Stimulated activated CD4-positive, alpha-beta T cell treated with anti-CD3 and anti-CD28 coated beads, TNF-alpha, amount 100 ng/mL, for 1 hour (primary cell): ENCODE measurements at places on chromosomes 2 and 18.

GRCh38 chr2:233481368-233482142 is 85.0 kb downstream of the USP40 start:
- no peak for DNase-seq

- no peak for DNase-seq
Measured at GRCh38 chr2:176652300-176653182, 383.3 kb downstream of the MTX2 start.

GRCh38 chr2:46230115-46230571 is 67.1 kb upstream of the EPAS1 start:
- no peak for DNase-seq

DNA sequence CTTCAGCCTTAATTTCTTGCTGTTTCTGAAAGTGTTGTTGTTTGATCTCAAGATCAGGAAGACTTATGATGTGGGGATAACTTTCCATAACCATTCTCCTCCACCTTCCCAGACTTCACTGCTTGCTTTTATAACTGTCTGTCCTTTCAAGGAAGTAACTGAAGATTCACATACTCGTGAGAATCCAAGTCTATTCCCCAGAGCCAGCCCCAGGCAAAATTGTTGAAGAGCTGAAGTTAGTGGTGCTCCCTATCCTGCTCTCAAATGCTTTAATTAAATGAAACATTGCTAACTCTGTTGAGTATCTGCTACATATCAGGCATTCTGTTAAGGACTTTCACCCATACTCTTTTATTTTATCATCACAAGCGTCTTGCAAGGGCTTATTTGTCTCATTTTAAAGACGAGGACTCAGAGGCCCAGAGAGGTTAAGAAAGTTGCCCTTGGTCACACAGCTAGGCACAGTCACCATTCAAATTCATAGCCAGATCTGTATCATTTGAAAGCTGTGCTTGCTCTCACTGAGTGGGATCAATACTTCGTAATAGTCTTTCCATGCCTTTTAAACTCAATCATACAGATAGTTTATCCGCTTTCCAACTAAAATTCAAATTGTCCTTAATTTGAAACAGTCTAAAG is 189.8 kb upstream of the TCF4 start:
- DNase-seq = no peak

GRCh38 chr2:12320991-12321641 is 395.6 kb upstream of the TRIB2 start:
- no peak for DNase-seq

DNA sequence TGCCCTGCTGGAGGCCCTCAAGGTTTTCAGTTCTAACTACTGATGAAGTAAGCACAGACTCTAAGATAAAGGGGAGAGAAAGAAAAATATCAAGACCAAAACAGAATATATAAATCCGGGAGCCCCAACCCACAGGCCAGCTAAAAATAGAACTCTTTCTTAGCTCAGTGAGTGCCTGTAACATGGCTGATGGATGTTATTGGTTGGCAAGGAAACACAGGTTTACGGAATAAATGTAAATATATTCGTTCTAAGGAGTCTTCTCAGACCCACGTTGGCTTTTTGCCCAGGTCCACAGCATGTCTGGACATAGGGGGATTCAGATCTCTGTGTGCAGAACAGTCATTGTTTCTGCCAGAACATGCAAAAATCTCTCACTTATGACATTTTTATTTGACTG is 139.0 kb upstream of the SERPINE2 start:
- DNase-seq = no peak

DNA sequence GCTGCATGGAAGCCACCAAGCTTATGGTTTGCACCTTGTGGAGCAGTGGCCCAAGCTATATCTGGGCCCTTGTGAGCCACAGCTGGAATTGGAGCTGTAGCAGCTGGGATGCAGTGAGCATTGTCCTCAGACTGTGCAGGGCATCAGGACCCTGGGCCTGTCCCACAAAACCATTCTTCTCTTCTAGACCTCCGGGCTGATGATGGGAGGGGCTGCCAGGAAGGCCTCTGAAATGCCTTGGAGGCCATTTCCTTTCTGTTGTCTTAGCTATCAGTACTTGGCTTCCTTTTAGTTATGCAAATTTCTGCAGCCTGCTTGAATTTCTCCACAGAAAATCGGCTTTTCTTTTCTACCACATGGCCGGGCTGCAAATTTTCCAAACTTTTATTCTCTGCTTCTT is 46.4 kb upstream of the CSRNP3 start:
- DNase-seq = no peak

GRCh38 chr2:24349097-24349496 is 11.2 kb downstream of the ITSN2 start:
- no peak for DNase-seq

DNA sequence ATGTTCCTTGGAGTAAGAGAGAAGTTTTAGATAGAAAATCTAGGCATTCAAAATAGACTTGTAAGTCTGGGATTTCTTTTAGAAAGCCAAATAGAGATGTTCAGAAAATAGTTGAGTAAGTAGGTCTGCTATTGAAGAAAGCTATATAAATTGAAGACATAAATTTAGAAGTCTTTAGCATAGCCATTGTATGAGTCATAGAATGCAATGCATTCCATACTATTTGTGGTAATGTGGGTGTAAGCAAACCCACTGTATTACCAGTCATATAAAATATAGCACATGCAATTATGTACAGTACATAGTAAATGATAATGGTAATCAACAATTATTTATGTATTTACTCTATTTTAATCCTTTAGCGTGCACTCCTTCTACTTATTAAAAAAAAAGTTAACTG is 14.1 kb downstream of the MC4R start:
- no peak for DNase-seq

DNA sequence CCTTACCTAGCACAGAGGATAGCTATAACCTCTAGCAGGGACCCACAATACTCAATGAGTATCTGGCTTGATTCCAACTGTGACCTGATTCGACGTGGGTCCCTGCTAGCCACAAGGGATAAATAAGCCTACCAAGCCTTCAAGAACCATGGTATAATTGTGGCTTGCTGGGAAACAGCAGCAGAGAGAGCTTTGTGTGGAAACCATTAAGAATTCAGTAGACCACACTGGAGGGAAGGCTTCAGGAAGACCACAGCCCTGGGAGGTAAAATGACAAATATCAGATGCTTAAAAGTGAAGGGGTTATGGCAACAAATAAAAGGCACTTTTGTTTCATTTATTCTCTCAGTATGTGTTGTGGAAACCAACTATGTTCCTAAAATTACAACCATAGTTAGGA is 82.6 kb upstream of the WIPF1 start:
- no peak for DNase-seq

DNA sequence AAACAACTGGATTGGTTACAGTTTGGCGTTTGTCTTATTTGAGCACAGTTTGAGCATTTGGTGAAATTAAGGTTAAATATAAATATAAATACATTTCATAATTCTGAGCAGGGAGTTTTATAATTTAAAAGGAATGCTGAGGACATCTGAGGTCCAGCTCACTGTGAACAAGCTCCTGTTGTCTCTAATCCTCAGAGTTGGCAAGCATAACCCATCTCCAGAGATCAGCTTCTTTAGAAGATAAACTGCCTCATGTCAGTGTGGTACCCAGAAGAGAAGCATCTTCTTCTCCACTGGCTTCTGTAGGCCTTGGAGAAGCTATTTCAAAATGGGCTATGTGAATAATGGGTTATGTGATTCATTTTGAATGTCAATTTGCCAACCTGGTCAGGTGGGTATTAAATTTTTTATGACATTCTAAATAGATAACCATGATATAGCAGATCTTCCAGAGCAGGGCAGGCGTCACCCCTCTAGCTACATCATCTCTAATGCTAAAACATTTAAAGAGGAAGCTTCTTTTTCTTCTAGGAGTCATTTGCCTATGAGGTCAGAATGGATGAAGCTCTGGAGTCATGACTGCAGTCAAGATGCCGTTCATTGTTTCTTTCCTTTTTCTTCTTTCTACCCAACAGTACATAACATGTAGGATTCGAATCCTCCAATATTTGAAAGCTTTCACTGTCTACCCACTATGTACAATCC is 324.0 kb downstream of the RNF144A start:
- no peak for DNase-seq

GRCh38 chr2:1495676-1496358 is 82.6 kb downstream of the TPO start:
- no peak for DNase-seq

DNA sequence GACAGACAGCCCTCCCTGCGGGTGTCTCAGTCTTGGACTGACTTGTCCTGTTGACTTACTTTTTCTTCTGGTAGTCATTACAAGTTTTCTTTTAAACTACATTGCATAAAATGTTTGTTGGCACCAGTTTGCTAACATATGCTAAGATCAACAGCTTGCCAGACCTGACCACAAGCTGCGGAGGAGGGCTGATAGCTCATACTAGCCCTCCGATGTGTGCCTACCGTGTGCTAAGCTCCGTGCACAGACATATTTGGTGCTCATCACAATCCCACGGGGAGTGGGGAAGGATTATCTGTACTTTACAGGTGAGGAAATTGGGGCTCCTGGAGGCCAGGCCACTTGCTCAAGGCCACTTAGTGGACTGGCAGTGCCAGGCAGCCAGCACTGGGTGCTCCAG is 72.8 kb upstream of the YPEL5 start:
- DNase-seq = no peak

GRCh38 chr2:164896226-164896625 is 54.6 kb upstream of the COBLL1 start:
- no peak for DNase-seq

- DNase-seq = no peak
Measured at GRCh38 chr2:162013514-162014475, 60.2 kb downstream of the DPP4 start.

GRCh38 chr2:70258532-70258875 is 567 bp downstream of the PCYOX1 start:
- no peak for DNase-seq

DNA sequence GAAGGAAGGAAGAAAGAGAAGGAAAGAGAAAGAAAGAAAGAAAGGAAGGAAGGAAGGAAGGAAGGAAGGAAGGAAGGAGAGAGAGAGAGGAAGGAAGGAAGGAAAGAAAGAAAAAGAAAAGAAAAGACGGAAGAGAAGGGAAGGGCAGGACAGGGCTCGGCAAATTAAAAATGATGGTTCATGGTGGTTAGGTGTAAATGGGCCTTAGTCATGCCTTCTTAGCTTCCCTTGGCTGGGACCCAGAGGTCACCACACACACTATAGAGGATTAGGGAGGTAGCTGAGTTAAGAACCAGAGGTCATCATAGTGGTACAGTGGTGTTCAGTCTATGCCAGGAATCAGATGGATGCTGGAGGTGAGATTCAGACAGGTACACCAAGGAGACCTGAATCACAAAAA is 9.3 kb upstream of the ATL2 start:
- no peak for DNase-seq

- no peak for DNase-seq
Measured at GRCh38 chr2:171480908-171481307, 41.4 kb upstream of the CYBRD1 start.

- DNase-seq = no peak
Measured at GRCh38 chr2:201320701-201321100, 36.4 kb downstream of the FLACC1 start.

- DNase-seq = peak; percentile 56
Measured at GRCh38 chr2:23939987-23940717, at the start of gene UBXN2A. TSS of gene UBXN2A (plus strand) at chr2:23940463. CDS start at chr2:23958315, 17,852 bp downstream.

DNA sequence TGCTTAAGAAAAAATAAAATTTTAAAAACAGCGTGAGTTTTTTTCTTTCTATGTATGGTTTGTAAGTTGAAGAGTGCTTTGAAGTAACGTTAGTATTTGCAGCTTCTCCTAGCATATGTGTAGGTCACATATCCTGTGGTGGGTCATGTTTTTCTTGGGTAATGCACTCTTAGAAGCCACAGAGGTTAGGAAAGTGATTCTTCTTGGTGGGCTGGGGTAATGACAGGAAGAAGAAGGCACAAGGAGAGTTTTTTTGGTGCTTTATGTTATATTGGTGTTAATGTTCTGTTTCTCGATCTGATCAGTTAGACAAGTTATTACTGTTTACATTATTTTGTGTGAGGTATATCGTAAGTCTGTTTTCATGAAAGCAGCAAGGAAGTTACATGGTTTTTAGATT is 109.0 kb downstream of the ICA1L start:
- no peak for DNase-seq

DNA sequence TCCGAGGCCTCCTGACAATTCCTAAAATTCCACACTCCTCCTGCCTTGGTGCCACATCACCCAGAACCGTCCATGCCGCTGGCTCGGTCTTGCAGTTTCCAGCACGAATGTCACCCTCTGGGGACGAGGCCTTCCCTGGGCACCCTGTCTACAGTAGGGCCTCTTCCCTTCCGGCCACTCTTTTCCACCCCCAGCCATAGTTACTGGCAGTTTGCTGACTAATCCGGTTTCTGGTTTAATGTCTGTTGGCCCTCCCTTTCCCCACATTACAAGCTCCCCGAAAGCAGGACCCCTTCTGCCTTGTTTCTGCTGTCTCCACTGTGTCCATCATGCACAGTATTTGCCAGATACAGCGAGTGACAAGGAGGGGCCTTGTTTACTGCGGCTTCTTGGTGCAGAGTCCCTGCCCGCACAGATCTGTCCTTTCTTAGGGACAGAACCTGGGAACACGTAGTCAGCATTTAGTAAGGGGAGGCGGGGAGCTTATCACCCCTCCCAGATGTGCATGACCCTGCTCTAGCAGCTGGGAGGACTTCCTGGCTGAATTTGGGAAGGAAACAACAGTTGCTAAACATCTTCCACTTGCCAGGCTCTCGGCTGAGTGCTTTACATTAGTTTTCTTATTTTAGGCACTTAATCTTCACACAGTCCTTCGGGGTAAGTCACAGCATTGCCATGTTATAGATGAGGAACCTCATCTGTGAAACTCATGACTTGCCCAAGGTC is 23.6 kb upstream of the CATIP start:
- no peak for DNase-seq

DNA sequence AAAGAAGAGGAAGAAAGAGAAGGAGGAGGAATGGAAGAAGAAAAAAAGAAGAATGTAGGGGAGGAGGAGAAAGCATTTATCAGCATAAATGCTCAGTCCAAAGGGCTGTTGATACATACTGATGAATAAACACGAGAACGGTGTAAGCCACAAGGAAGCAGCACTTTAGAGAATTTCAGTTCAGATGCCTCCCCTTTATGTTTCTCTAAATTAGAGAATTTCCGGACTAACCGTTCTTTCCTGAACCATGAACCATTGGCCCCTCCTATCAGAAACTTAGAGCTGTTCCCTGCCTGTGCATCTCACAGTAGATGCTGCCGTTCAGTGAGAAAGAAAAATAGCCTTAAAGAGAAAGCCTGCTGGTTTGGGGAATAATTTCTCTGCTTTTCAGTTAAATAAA is 49.2 kb upstream of the TUBA3D start:
- no peak for DNase-seq

GRCh38 chr18:72783530-72783929 is 84.3 kb downstream of the NETO1 start:
- no peak for DNase-seq

- DNase-seq = no peak
Measured at GRCh38 chr2:73968357-73968937, 16.3 kb upstream of the TET3 start.

GRCh38 chr2:111069722-111070121 is 51.0 kb upstream of the BCL2L11 start:
- DNase-seq = no peak
